Lower lobe of right lung (tissue), 2 donors: ENCODE measurements at places on chromosomes 3 and 15.

GRCh38 chr15:94546808-94547207, 315.4 kb downstream of the MCTP2 start:
- no peak for DNase-seq

DNA sequence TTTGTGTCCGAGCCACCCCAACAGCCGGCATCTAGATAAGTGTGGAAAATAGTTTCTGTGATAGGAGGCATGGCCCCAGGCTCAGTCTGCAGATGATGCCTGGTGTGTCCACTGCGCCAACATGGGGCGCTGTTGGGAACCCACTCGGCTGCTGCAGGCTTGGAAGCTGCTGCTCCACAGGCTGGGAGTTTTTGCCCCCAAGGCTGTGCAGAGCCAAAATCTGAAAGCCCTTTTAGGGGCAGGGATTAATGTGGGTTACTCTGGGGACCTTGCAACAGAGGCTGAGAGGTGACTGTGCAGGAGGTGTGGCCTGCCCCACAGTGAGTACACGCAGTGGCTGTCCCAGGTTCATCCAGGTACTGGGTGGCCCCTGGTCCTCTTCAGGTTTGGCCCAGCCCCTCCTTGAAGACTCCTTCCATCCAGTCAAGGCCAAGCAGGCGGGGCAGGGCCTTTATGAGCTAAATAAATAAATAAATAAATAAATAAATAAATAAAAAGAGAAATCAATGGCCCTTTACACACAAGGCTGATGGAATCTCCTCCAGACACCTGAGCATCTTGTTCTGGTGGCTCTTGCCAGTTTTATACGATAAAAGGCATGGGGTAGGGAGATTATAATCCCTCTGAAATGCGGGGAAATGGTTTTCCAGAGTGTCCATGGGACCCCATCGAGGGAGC, 73.8 kb downstream of the AAGAB start:
- DNase-seq = no peak

DNA sequence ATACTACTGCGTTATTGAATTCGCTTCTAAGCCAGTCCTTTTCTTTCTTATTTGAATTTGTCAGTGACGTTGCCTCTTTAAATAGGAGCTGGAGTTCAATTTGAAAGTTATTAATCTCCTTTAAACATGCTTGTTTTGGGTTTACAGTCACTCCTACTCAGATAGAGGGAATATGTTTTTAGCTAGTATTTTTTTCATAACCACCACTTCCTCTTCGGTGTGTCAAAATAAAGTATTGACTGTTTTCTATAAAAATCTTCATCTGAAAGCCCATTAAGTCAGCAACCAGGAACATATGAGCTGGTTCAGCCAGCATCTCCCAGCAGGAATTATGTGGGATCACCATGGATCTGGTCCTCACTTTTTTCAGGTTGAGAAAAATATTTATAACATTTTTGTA, 772.9 kb downstream of the DIPK2A start:
- no peak for DNase-seq

- DNase-seq = no peak
Observed at GRCh38 chr3:122745369-122746021, 48.1 kb downstream of the HSPBAP1 start.

GRCh38 chr3:184604039-184604601, 42.5 kb downstream of the EPHB3 start:
- DNase-seq = no peak

DNA sequence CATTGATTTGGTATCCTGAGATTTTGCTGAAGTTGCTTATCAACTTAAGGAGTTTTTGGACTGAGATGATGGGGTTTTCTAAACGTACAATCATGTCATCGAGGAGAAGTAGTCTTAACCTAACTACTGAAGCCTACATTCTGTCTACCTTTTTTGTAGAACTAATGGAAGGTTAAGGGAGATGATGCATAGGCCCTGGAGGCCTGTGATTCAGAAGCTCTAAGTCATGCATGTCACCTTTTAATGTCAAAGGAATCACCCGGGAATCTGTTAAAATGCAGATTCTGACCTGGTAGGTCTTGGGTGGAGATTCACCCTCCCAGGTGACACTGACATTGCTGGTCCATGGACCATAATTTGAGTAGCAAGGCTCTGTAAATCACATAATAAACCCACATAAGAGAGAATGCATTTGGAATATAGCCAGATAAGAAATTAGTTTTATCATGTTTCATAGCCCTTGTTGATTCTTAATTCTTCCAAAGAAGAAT, 64.9 kb downstream of the GHSR start:
- DNase-seq = no peak

- DNase-seq = no peak
Observed at GRCh38 chr3:1448443-1448842, 355.6 kb downstream of the CNTN6 start.

GRCh38 chr3:149473357-149474249, 894 bp upstream of the TM4SF4 start:
- peak; percentile 66 for DNase-seq

- no peak for DNase-seq
Observed at GRCh38 chr15:41416128-41416741, 660 bp upstream of the RTF1 start.

DNA sequence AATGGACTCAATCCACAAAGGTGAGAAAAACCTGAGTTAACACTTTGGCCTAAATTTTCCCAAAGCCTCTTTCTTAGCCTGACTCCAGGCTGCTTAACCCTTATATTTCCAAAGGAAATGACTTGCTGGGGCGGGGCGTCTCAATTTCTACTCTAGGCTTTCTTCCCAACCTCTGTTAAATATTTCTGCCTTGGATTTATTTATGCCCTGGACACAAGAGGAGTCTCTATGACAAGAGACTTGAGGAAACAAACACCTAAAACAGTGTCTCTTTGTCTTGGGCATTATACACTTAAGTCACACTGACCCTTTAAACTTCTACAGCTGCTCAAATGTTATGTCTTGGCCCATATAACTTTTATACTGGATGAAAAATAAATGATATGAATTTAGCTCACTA, 28.3 kb upstream of the AP4E1 start:
- no peak for DNase-seq

GRCh38 chr15:92780843-92781242, 119.3 kb upstream of the CHD2 start:
- DNase-seq = no peak

DNA sequence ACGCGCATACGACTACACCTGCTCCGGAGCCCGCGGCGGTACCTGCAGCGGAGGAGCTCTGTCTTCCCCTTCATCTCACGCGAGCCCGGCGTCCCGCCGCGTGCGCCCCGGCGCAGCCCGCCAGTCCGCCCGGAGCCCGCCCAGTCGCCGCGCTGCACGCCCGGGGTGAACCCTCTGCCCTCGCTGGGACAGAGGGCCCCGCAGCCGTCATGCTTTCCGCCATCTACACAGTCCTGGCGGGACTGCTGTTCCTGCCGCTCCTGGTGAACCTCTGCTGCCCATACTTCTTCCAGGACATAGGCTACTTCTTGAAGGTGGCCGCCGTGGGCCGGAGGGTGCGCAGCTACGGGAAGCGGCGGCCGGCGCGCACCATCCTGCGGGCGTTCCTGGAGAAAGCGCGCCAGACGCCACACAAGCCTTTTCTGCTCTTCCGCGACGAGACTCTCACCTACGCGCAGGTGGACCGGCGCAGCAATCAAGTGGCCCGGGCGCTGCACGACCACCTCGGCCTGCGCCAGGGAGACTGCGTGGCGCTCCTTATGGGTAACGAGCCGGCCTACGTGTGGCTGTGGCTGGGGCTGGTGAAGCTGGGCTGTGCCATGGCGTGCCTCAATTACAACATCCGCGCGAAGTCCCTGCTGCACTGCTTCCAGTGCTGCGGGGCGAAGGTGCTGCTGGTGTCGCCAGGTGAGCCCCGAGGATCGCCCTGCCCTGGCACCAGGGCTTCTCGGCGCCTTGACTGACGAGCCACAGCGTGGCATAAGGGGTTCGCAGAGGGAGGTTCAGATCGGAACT, 420 bp downstream of the SLC27A2 start:
- peak; percentile 64 for DNase-seq

GRCh38 chr3:139738697-139739096, 60.9 kb upstream of the NMNAT3 start:
- no peak for DNase-seq

GRCh38 chr3:128489927-128490649, 2.9 kb downstream of the GATA2 start:
- peak; percentile 49 for DNase-seq

GRCh38 chr15:99712415-99712814, 20.8 kb downstream of the LYSMD4 start:
- DNase-seq = no peak

GRCh38 chr3:171878461-171879225, 35.5 kb downstream of the TMEM212 start:
- DNase-seq = no peak

DNA sequence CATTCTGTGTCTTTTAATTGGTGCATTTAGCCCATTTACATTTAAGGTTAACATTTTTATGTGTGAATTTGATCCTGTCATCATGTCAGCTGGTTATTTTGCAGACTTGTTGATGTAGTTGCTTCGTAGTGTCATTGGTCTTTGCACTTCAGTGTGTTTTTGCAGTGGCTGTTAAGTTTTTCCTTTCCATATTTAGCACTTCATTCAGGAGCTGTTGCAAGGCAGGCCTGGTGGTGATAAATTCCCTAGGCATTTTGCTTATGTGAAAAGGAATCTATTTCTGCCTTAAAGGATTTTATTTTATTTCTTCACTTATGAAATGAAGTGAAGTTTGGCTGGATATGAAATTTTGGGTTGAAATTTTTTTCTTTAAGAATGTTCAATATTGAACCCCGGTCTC, 70.2 kb upstream of the CD96 start:
- no peak for DNase-seq

- no peak for DNase-seq
Observed at GRCh38 chr3:98829246-98829832, 66.2 kb downstream of the ST3GAL6 start.

DNA sequence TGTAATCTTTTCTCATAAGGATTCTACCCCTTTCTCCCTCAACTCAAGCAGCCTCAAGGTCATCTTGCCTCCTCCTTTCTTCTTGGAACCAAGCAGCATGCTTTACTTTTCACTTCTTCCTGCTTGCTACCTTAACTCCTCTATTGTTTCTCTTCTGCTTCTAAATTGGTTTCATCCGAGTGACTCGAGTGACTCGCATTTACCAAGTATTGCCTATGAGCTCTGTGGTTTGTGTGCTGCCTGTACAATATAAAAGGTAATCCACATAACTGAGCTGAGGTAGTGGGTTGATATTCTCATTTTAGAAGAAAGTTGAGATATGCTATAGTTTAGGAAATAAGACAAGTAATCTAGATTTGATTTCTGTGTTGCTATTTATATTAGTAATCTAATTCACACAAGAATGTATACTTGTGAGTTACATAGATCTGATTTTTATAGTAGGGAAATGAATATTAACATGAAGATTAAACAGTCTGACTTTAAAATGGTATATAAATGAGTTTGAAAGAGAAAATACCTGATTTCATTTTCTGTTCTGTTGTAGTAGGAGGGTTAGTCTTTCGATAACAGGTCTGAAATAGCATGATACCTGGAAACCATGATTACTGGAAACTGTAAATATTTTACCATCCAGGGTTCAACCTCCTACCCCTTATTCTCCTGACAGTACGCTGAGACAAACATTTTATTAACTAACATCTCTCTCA, 5.5 kb downstream of the HHLA2 start:
- no peak for DNase-seq

DNA sequence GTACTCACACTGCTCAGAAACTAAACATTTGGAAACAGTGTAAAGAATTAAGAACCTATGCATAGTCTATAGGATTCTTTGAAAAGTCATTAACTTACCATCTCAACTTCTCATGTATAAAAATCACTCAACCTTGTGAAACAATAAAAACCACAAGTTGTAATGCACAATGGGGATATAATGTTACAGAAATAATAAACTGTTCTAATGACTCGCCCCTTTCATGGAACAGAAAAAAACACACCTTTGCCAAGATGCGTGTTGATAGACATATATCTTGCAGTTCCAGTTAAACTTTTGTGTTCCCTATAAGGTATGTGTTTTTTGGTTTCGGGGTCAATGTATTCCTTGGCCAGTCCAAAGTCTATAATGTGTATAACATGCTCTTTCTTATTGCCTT, 50.8 kb upstream of the PPIB start:
- DNase-seq = no peak

DNA sequence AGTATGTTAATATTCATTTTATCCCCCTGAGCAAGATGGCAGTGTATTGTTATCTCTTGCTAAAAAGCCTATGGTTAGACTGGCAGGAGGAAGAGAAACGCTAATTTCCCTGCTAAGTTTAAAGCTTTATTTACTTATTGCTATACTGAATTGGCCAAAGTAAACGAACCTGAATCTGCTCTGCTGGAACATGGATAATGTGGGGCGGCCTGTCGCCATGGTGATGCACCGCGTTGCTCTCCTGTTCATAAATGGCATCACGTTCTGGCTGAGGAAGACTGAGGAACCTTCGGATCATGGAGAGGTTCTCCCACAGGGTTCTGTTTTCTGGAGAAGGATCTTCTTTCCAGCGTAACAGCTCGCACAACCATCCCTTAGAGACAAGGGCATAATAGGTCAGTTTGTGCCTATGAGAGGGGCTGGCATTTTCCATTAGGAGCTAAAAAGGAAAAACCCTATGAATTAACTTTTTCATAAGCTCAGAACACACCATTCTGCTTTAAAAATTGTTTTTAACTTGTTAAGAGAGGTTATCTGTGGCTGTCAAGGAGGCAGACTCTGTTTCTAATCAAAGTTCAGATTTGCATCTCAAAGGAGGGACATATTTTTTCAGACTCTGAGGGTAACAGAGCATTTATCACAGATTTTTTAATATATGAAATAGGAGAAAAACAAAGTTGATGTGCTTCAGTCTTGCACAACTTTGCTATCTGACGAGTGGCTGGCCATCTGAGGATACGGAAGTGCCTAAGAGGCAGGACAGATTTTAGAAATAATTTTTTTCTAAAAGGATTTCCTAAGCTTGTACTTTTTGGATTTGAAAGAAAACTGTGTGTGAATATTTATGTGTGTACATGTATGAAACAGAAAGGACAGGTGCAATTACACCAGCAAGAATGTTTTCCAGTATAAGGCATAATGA, 73.1 kb downstream of the SATB1 start:
- DNase-seq = peak; percentile 62

GRCh38 chr3:72395776-72396311, 452.4 kb downstream of the SHQ1 start:
- DNase-seq = no peak

DNA sequence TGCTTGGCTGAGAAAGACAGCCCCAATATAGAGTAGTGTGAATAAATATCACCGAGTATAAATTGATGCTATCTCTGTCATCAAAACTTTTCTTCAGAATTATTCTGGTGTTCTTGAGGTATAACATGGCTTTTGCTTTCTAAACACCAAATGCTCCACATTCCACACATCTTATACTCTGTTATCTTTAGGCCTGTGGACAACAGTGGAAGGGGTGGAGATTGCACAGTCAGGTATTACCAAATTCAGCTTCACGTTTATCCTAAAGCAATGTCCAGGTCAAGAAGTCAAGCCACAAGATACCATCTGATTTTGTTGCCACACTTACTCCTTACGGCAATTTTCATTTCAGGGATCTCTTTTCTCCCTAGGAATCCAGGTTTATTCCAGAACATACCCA, 394.8 kb downstream of the SI start:
- no peak for DNase-seq
